ENCODE measurements at places on chromosomes 7 and 10. TPM values are rescaled to one million over a fixed set of nuclear protein-coding genes. Genes with fewer than 3 reads are reported as not detected.
A peak's percentile ranks its signal among the peaks of the same experiment; 100 is the strongest.

The STEAP1B gene
- total RNA-seq, result 0.69 TPM

DNA sequence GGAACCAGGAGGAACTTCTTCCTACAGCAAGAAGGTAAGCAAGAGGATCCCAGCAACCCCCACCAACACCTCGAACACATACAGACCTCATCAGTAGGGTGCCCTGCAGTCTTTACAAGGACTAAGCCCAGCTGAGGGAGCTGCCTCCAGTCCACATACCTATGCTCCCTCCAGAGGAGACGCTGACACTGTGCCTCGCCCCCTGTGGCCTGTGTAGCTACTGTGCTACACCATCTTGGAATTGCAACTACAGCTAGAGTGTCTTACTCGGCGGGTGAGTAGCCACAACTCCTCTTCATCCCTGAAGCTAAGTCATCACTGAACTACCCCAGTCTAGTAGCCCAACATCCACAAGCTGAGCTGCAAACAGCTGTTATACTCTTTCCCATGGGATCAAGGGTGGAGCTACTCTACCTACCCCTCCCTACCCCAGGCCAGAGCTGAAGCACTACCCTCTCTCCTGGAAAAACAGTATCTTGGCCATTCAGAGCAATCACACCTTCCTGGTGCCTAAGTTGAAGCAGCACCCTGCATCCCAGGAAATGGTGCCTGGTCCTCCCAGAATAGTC, 42.2 kb upstream of the CAMK2B start:
- no peak for DNase-seq

The TSPAN12 gene
- 69.0 TPM for total RNA-seq

- no peak for DNase-seq
Observed at GRCh38 chr7:18536486-18536885, 40.9 kb downstream of the HDAC9 start.

GRCh38 chr10:24822590-24822989, 98.9 kb upstream of the ARHGAP21 start:
- DNase-seq, result no peak

DNA sequence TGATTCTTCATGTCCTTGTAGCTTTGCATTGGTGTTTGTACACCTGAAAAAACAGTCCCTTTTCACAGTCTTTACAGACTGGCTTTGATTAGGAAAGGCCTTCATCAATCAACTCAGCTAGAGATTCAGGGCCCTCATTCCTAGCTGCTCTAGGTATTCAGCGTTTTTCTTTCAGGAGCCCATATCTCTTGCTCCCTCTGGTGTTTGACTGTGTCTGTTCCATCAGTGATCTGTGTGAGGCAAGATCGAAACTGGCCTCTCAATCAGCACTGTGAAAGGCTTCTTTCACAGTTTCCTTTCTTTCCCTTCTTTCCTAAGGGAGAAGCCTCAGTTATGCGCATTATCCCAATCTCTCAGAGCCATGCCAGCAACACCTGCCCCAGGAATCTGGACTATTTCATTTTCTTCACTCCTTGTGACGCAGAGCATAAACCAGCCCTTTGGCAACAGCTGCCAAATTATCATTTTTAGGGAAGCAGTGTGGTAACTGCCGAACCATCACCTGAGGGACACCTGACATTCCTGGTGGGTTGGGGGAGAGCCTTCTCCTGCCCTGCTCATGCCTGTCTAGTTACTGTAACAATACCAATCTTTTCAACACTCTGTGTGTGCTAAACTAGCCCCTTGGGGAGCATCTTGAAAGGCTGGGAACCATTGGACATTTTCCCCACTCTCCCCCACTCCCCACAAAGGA, 75.7 kb upstream of the CCDC71L start:
- no peak for DNase-seq

GRCh38 chr7:1703441-1703840, 33.4 kb downstream of the ELFN1 start:
- DNase-seq, result no peak

DNA sequence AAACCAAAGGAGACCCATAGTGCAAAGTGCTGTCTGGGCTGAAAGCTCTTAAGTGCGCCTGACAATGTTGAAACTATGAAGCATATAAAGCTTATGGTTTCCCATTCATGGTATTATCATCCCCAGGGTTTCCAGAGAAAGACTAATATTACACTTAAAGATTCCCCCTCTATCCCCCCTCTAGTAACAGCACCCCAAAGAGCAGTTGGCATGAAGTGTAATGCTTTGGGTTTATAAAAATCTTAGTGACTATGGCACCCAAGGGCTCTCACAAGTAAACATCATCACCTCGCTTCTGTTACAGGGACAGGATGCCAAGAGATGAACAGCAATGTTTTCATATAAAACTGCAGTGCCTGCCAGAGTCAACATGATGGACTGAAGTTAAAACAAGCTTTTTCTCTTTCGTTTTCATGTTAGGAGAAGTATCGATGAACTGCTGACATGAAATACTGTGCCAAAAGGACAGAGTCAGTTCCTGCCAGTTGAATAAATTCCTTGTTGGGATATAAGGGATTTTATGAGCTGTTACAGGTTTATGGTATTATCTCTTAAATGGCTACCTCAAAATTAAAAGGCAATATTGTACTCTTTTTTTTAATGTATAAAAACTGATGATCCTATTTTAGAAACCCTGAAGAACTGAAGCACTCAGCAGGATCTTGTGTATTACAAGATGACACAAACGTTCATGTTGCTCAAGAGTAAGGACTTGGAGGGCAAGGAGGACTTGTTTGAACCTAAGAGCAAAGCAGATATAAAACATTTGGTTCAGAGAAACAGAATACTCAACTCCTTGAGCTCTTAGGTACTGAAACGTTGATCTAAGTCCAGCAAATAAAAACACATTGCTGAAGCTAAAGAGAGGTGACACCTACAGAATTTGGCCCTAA, 203.7 kb upstream of the IMMP2L start:
- no peak for DNase-seq

The SPOCK2 gene
- total RNA-seq, result 12.7 TPM

DNA sequence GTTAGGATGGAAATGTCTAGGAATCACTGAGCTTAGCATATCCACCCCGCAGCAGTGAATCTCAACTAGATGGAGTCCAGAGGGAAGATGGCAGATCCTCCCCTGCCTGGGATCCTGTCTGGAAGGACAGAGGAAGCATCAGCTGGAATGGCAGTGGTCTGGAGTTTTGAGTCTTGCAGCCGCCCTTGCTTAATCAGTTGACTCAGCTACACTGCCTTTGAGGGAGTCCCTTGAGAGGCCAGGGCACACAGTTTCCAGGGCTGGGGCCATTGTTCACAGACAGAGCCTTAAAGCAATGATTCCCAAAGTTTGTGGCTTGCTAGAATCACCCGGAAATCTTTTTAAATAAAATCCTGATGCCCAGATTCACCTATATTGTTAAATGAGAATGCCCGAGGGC, 128.1 kb downstream of the NT5C2 start:
- DNase-seq, result no peak

DNA sequence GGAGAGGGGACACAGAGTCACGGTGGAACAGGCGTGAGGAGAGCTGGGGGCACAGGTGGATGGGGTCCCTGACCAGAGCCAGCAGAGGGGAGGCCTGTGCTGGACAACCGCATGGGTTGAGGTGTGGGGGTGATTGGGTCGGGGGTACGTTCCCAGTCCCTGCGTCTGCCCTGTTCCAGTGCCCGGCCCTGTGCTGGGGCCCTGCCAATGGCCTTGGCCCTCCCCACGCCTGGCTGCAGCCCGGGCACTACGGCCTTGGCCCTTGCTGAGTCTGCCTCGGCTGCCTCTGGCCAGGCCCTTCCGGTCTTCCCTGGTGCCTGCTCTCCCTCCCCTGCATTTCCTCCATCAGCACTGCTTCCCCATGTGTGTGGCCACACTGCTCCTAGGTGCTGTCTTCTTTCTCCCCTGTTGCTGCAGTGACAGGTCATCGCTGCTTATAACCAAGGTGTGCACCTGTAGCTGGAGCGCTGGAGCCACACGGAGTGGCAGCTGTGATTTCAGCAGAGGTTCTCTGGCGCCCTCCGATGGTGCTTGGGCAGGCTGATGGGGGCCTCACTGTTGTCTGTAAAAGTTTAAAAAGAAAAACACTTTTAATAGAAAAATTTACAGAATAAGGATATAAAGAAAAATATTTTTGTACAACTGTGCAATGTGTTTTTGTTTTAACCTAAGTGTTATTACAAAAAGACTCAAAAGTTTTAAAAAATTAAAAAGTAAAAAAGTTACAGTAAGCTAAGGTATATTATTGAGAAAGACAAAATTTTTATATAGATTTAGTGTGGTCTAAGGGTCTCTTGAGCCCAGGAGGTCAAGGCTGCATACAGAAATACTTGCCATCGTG, 45.2 kb upstream of the BHLHA15 start:
- peak; percentile 68 for DNase-seq

The SYNPO2L gene
- 237 TPM for total RNA-seq

GRCh38 chr7:22635349-22635748, 91.7 kb upstream of the IL6 start:
- DNase-seq, result no peak

DNA sequence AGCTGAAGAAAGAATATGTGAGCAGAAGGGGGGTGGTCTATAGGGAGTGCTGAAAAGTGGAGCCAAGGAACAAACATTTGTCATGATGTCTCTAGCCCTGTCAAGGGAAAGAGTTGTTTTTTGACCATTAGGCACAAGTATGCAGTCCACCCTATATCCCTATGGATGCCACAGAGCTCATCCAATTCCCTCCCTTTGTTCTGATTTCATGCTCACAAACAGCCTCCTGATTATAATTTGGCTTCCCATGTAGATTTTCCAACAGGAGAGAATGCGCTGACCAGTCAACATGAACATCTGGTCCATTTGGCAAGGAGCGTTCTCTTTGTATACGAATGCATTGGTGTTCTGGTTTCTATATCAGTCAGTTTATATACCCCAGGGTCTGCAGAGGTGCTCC, 12.1 kb upstream of the CEP41 start:
- DNase-seq, result no peak

DNA sequence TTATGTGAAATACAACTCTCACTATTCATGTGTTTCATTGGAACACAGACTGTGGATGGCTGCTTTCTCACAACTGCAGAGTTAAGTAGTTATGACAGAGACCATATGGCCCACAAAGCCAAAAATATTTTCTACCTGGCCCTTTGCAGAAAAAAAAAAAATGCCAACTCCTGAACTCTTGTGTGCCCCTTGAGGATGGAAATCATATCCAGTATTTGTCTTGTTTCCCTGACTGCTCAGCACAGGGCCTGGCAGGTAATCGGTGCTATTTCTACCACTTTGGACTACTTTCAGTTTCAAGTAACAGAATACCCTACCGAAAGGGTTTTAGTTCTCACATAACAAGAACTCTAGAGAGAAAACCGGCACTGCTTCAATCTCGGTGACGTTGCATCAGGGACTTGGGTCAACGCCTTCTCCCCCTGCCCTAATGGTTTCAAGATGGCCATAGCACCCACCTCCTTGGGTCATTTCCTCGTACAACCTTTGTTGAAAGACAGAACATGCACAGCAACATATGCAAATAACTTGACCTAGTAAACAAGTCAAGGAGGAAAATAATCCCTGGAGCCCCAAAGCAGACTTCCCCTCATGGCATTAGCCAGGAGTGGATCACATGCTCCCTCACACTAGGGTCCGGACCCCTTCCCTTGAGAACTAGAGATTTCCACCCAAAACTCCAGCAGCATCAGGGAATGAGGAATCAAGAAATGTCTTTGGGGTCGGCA, 11.8 kb upstream of the GPNMB start:
- no peak for DNase-seq

The UTF1 gene
- total RNA-seq, result not detected

The CFAP69 gene
- total RNA-seq, result 4.2 TPM

- DNase-seq, result no peak
Observed at GRCh38 chr7:91850455-91850854, 30.0 kb downstream of the MTERF1 start.

DNA sequence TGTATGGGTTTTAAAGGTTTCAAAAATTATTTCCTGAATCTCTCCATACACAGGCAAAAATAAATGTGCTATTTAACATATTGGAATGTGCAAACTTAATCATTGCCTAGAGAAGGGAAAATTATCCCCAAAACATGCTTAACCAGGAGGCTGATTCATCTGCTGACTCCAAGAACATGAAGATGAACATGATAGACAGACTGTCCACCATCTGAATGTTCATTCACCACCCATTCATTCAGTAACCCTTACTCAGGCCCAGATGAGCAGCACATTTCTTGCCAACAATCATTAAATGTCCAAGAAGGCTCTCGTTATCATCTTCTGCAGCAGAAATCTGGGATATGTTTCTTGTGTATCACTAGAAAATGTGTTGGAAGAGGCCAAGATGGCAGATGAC, 110.6 kb downstream of the PPP1R9A start:
- DNase-seq, result no peak

- DNase-seq, result no peak
Observed at GRCh38 chr10:69107699-69108098, 16.3 kb upstream of the VPS26A start.

- peak; percentile 71 for DNase-seq
Observed at GRCh38 chr7:100369105-100369504, 4.2 kb upstream of the PILRA start.

DNA sequence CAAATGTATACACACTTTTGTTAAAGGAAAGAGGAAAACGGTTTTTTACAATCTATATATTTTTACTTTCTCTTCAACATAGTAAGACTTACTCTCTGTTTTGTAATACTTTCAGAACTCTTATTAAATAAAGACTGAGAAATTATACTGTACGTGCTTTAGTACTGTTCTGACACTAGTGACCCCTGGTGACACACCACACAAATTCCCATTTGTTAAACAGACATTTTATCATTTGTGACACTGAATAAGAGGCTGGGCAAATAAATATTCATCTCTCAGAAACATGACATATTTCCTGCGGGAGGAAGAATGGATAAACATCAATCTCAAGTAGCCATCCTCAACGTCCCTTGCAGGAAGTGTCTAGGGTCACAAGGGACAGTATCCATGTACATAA, 68.9 kb upstream of the ZNF33B start:
- no peak for DNase-seq

- DNase-seq, result peak; percentile 96
Observed at GRCh38 chr7:23597094-23598091, at the start of gene CCDC126. Gene CCDC126, plus strand, starts transcription at chr7:23597382. Its CDS starts 13,934 bp downstream, at chr7:23611316.

DNA sequence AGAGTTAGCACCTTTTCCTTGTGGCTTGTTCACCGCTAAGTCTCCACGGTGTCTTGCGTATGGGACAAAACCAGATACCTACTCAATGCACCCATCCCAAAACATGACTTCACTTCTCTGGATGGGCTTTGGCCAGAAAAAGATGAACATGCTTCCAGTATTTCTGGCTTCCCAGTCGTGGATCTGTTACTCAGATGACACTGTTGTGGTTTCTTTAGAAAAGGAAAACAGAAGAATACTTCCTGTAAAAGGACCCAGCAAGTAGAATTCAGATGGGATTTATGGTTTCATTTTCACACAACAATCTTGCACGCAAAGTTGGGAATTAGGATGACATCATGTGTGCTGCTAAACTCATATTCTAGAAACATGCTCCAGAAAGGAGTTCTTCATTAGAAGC, 216.7 kb downstream of the ADAM12 start:
- DNase-seq, result no peak

The MYH16 gene
- total RNA-seq, result not detected

DNA sequence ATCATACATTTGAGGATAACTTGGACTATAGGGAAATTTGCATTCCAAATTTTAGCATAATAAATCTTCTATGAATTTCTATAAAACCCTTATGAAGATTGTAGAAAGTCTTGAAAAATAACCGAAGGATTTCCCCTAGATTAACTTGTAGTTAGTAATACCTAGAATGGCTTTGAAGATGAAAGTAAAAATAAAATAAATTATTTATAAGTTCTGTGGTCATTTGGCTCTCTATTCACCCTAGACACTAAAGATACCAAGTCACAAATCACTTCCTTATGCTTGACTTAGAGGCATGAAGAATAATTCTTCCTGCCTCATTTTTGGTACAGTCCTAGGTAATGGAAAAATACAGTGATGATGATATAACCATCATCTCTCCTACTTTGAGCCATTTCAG, 79.3 kb downstream of the CSTF2T start:
- no peak for DNase-seq

Data from left ventricle myocardium superior (tissue), 1 donor.